Esophagus squamous epithelium (tissue), 5 donors: ENCODE measurements at places on chromosomes 11 and 22.

- DNase-seq: no peak
Measured at GRCh38 chr11:34423300-34423699, 15.4 kb upstream of the CAT start.

- no peak for DNase-seq
Measured at GRCh38 chr22:30841273-30841672, 127.3 kb downstream of the MORC2 start.

GRCh38 chr22:27113211-27113635, 455.8 kb downstream of the MIAT start:
- DNase-seq: no peak

- no peak for DNase-seq
Measured at GRCh38 chr11:36288442-36289225, 590 bp downstream of the COMMD9 start.

GRCh38 chr11:88515002-88515401, 177.5 kb upstream of the CTSC start:
- no peak for DNase-seq

DNA sequence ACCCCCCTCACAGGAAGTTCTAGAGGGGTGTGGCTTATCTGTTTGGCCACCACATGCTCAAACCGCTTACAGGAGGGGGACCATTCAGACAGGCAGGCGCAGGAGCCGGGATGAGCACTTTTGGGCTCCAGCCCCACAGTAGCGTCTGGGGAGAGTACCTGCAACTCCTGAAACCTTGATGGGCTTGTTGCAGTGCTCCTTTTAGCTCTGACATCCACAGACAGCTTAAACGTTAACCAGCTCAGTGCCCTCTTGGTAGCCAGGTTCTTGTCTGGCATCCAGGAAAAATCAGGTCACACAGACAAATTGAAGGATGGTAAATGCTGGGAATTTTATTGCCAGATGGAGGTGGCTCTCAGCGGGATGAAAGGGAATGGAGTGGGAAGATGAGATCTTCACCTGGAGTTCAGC, 326.3 kb downstream of the ETS1 start:
- DNase-seq: no peak
